ENCODE measurements at places on chromosomes 1 and 21.

- DNase-seq: no peak
Observed at GRCh38 chr1:51422367-51423072, 92.2 kb upstream of the TTC39A start.

- DNase-seq: no peak
Observed at GRCh38 chr1:216034506-216034905, 388.7 kb downstream of the USH2A start.

DNA sequence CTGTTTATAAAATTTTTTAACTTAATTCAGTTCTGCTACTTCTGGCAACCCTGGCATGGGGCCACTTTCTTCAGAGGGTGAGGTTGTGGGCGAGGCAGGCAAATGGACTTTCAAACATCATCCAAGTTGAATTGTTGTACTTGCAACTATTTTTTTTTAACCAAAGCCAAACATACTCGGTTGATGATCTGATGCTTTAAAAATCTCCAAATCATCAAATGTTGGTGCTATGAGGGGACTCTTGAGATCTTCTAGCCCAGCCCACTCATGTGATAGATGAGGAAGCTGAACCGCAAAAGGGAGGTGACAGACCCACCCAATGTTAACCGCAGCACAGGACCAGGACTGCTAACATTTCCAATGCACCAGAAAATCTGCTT is 6.7 kb downstream of the SLC1A7 start:
- DNase-seq: no peak

DNA sequence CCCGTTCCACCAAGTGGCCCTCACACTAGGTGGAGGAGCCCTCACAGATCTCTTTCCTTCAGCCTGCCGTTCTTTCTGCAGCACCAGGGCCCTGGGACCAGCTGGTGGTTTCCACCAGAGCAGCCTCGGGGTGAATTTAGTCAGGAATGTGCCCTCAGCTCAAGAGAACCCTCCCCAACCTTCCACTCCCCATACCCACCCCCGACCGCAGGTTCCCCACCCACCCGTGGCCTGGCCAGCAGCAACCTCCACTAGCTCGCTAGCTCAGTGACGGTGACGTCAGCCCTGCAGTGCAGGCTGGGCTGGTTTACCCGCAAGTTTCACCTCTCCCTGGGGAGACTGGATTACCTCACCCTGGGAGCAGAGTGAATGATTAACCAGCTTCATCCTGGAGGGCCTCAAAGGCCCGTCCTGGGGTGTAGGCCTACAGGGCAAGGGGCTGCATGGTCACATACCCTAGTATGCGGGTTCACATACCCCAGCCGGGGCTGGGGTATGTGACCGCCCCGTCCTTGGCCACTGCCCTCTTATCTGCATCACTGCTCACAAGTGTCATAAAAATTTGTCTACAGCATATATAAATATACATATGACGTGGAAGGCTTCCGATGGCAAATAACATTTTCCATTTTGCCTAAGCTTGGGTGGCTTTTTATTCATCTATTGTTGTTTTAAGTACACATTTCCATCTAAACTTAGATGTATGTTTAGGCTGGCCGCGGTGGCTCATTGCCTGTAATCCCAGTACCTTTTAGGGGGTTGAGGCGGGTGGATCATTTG is 24.5 kb downstream of the ELF3 start:
- no peak for DNase-seq

Data from Ammon's horn (tissue), 1 donor.